ENCODE measurements at places on chromosomes 7 and 10.

DNA sequence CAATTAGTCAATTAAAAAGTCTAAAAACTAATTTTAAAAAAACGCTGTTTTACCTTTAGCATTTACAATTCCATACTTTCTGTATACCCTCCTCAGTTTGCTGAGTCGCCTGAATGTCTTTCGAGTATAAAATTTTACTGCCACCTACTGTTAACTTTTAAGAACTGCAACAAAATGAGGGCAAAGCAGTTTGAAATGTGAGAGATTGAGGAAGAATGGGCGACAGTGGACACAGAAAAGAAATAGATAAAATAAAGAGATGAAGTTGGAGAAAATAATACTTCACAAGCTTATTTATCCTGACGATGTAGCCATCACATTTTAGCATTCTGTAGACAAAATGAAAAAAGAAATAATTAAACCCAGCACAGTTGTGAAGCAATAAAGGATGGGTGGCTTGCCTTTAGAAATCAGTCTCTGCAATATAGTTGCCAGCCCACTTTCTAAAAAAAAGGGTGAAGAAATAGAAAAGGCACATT lies 110.8 kb upstream of the PTN start:
- no peak for DNase-seq

GRCh38 chr7:87000344-87000743 lies 59.1 kb downstream of the ELAPOR2 start:
- DNase-seq: no peak

- no peak for DNase-seq
These were observed 12.8 kb upstream of the COL17A1 start for GRCh38 chr10:104098358-104098925.

- no peak for DNase-seq
These were observed 108.2 kb downstream of the HIP1 start for GRCh38 chr7:75630549-75630948.

GRCh38 chr7:38481401-38481800 lies 149.8 kb downstream of the AMPH start:
- DNase-seq: no peak

DNA sequence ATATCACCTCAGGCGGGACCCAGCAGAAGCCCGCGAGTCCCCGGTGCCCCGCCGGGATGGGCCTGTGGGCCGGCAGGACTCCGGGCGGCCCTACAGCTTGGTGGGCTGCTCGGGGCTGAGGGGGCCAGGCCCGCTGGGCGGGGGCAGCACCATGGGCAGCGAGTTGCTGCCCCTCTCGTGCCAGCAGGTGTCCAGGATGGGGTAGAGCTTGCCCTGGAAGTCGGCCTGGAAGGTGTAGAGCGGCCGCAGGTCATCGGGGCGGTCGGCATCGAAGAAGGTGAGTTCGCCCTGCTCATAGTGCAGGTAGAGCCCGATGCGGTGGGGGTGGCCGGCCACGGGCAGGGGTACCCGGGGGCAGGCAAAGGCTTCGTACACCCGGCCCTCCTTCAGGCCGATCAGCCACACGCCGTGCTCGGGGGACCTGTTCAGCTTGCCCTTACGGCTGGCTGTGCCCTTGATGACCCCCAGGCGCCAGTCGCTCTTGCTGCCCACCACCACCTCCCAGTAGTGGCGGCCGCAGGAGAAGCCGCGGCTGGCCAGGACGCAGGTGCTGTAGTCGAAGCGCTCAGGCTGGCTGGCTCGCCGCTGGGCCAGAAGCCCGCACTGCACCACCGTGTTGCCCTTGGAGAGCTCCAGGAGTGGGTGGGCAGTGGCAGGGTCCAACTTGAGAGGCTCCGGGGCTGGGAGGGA lies 4.3 kb upstream of the NSUN5 start:
- DNase-seq: no peak

DNA sequence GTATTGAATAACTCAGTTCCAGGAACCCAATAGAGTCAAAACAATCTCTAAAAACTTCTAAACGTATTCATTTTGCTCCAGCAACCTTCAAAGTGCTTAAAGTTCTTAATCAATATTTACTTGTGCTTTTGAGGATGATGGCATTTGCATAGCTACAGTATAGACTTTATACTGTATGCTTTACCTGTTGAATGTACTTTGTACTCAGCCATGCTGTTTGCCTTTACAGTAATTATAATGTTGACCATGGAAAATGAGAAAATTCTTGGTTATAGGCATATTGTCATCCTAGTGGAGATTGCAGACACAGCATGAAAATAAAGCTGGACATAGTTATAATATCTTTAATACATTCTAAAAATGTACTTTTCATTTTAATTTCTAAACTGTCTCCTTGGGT lies 762.7 kb upstream of the PHF14 start:
- no peak for DNase-seq

DNA sequence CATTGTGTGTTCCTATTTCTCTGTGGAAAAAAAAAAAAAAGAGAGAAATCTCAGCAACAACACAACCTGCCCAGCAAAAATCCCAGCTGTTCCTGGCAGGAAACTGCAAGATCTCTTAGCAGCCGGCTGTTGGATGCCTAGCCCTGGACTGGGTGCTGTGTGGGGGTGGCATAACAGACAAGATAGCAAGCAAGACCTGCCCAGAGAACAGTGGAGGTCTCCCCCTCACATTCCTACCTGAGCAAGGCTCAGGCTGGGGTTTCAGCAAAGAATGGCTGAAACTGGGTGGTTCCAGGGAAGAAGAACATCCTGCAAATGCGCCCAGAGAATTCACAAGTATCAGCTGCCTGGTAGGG lies 248.8 kb upstream of the ZMIZ1 start:
- no peak for DNase-seq

DNA sequence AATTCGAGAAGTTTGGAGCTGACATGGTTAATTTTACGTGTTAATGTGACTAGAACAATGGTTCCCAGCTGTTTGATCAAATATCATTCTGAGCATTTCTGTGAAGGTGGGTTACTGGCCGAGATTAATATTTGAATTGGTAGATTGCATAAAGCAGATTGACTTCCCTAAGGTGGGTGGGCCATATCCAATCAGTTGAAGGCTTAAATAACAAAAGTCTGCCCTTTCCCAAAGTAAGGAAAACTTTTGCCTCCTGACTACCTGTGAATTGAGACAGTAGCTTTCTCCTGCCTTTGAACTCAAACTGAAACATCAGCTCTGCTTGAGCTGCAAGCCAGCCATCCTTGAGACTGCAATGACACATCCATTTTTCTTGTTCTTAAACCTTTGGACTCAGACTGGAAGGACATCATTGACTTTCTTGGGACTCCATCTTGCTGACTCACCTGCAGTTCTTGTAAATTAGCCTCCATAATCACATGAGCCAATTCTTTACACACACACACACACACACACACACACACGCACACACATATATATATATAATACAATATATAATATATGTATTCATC lies 63.1 kb upstream of the LRRTM3 start:
- no peak for DNase-seq
